DND-41 (cell line): ENCODE measurements at places on chromosomes 2 and 18.

GRCh38 chr2:71045865-71046548, 22.4 kb upstream of the NAGK start:
- no peak for DNase-seq

GRCh38 chr2:174678395-174678794, 80.8 kb upstream of the WIPF1 start:
- no peak for DNase-seq

GRCh38 chr2:8121826-8122513, 559.9 kb upstream of the ID2 start:
- DNase-seq: no peak

DNA sequence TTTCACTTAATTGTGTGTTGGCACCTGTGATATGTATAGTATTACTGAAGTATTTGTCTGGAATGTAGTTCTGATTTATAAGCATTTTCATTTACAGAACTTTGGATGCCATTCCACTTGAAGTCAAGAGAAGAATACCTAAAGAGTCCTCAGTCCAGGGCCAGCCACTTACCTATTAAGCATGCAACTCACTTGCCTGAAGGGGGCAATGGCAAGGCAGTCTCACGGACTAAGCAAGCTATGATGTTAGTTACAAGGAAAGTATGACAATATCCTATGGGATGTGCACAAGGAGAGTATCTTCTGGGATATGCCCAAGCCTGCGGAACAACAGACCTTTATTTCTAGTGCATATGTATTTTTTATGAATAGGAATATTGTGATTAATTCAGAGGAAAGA, 369.4 kb upstream of the GCFC2 start:
- no peak for DNase-seq

DNA sequence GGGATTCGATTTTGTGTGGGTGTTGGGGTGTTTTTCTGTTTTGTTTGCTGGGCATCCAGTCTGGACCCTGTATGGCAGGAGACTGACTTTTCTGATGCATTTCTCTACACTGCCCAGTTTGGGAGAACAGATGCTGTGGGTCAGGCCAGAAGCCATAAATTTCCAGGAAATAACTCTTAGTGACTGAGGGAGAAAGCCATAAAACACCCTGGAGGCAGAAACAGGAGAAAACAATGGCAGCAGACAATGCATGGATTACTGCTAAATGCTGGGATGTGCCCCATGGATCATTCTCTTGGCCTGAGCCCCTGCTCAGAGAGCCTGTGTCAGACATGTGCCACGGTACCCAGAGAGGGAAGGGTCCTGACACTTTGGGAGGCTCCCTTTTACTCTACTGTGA, 133.6 kb upstream of the CAPN13 start:
- no peak for DNase-seq

GRCh38 chr2:19408592-19408991, 50.2 kb upstream of the OSR1 start:
- DNase-seq: no peak

GRCh38 chr18:2846636-2847316, at the start of gene EMILIN2:
EMILIN2 (plus strand) TSS chr18:2847006; CDS start chr18:2847189, 183 bp downstream.
- no peak for DNase-seq

- no peak for DNase-seq
These were observed 17.4 kb upstream of the NEMP2 start for GRCh38 chr2:190551928-190552327.

DNA sequence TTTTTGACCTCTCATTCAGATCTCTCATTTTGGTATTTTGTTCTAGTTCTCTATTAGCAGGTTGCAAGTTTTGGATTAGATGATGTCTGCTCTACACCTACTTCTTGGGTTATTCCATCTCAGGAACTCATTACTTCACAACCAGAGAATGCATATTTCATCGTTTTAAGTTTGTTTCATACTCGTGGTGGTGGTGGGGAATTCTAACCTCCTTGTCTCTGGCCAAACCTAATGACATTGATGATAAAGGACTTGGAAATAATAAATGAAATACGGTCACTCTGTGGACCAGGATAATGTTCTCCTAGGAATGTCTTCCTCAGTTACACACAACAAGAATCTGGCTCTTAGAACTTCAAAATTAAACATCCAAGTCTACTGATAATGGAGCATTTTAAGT, 115.2 kb downstream of the CDC42EP3 start:
- DNase-seq: no peak

GRCh38 chr2:187302116-187302515, 145.9 kb downstream of the CALCRL start:
- no peak for DNase-seq

DNA sequence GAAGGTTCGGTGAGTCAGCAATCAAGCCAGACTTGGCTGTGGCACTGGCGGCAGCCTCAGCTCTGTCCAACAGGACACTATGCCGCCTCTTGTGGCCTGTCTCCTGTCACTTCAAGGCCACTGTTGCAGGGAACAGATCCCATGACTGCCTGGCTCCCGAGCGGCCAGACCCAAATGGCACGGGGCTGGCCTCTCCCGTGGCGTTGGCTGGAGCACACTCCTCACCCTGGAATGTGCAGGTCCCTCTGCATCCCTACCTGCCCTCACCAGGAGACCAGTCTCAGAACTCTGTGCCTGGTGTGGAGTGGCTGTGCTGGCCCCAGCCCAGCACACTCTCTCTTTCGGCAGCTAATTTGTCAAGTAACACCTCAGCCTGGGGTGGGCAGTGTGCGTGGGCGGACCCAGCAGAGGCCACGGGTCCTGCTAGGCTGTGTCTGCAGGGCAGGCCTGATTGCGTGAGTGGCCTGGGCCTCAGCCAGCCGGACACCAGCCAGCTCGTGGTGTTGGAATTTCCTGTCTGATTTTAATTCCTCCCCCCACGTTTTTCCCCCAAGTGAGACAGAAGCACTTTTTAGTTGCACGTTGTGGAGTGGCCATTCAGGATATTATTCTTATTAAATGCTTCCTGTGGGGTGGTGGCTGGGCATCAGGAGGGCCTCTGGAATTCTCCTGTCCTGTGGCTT, 179.3 kb downstream of the GLI2 start:
- no peak for DNase-seq

DNA sequence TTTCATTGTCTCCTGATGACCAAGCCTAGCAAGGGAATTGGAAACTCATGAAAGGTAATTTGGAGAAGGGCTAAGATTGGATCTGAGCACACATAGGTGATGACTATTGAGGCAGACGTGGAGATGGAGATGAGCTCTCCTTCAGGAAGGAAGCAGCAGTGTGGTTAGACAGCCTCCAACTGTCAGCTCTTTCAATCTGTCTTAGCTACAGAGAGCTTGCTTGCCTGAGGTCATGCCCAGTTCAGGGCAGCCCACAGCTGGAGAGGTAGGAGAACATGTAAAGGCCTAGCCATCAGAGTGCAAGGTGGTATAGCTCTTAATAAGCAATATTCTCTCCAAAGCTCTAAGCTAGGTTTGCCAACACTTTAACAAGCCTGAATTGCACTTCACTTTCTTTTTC, 79.2 kb downstream of the THSD7B start:
- DNase-seq: peak; percentile 11

GRCh38 chr2:125745514-125745913, 910.4 kb upstream of the GYPC start:
- no peak for DNase-seq

- no peak for DNase-seq
These were observed 44.5 kb downstream of the TXNL1 start for GRCh38 chr18:56593906-56594305.

DNA sequence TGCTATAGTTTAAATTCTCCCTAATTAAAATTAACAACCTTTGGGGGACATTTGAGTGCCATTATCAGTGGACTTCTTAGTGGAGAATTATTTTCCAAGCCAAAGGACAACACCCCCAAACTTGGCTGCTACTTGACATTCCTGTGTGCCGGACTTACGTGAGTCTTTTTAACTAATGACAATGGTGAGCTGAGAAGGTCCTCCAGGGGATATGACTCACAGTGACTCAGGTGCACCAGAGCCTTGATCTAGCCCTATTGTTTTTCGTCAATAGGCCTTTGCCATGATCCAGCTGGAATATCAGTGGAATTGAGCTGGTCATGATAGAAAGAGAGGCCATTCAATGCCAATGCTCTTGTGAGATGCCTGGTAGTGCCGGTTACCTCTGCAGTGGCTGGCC, 118.1 kb upstream of the CXCR4 start:
- DNase-seq: no peak

DNA sequence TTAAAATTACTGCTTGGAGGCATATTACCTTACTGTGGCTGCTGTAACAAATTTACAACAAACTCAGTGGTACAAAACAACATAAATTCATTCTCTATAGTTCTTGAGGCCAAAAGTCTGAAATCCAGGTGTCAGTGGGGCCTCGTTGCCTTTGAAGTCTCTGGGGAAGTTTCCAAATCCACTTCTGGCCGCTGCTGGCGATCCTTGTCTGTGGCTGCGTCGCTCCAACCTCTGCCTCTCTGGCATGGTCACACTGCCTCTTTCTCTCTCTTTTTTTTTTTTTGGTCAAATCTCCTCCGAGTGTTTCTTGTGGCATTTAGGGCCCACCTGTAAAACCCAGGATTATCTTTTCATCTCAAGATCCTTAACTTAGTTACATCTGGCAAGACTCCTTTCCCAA, 182.8 kb downstream of the ST6GAL2 start:
- DNase-seq: no peak

DNA sequence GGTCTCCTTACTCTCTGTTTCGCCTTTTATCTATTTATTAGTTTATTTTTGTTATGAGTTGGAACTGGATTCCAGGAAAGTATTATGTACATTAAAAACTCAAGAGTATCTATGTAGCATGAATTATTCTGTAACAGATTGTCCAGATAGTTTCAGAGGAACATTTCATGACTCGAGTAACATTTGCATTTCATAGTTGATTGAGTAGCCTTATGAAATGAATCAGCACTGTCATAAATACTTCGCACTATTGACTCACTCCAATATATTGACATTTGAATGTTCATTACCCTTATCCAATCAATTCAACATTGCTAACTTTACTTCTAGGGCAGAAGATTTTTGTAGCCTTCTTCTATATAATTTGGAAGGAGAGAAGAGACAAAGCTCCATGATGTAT, 11.3 kb upstream of the VRK2 start:
- no peak for DNase-seq

- no peak for DNase-seq
These were observed 72.4 kb upstream of the CCDC150 start for GRCh38 chr2:196566961-196567666.

DNA sequence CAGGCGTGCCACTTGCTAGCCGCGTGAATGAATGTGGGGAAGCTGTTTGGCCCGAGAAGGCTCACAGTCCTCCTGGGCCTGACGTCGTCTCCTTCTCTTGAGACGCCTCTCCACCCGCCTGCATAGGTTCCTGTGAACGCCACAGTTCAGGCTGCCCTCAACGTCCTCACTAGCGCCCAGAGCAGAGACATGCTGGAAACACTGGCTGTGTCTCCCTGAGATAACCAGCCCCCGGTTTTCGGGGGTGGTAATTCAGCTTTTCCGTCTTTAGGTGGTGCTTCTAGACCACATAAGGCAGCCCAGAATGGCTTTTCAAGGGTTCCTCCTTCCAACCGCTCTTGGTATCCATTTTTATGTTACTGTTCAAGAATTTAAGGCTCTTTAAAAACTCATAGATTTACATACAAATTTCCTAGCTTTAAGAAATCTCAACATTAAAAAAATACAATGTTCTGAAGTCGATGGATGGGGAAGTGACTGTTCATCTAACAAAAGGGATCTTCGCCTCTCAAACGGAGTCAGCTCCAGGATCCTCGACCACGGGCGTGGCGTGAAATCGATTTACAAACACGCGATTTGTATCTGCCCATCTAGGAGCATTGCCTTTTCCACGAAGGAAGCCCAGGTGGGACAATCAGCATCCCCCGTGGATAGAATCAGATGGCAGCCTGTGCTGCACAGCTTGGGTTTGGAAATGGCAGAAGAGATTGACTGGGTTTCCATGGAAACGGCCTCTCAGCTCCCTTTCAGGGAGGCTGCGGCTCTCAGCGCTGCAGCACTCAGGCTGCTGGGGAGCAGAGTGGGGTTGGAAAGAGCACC, 110.6 kb upstream of the PXDN start:
- no peak for DNase-seq

GRCh38 chr2:130828461-130828860, 8.3 kb upstream of the ARHGEF4 start:
- no peak for DNase-seq

GRCh38 chr2:207064128-207064690, 101.5 kb downstream of the KLF7 start:
- no peak for DNase-seq

DNA sequence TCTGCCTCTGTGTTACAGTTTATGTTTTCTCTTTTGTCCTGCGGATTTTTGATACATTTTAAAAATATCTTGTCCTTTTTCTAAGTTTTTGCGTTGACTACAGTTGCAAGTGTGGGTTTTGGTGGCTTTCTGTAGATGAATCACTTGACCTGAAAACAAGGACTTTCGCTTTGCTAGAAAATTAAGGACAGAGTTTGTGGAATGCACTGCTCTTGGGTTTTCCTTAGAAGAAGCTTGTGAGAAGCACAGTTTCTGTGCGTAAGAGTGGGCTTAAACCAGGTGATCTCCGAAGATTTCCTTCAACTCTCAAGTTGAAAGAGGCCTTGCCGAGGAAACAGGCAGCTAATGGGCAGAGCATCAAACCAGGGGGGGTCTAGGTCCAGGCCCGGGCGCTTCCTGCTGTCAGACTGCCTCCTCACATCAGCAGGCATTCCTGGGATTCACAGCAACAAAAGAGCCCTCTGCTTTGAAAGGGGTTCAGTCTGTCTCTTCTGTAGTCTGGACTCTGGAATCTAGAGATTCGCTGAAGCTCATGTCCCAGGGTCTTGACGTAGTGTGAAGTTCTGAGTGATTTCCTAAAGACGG, 17.3 kb downstream of the NCK2 start:
- DNase-seq: no peak

- no peak for DNase-seq
These were observed 7.2 kb downstream of the SLC30A6 start for GRCh38 chr2:32172870-32173269.

DNA sequence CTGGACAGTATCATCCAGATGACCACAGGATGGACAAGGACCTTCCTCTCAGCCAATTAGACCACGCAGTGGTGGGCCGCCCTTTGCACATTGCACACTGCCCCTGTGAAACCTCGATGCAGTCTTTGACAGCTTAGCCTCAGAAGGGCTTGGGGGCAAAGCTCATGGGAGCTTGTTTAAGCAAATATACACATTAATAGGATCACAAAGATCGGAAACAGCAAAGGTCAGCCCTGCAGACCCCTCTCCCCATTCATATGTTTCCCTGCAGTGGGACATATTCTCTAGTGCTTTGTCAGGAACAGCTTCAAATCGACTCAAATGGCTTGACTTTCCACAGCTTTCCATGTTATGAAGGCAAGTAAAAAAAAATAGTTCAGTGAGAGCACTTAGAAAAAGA, 189.6 kb upstream of the LYPD1 start:
- DNase-seq: no peak

DNA sequence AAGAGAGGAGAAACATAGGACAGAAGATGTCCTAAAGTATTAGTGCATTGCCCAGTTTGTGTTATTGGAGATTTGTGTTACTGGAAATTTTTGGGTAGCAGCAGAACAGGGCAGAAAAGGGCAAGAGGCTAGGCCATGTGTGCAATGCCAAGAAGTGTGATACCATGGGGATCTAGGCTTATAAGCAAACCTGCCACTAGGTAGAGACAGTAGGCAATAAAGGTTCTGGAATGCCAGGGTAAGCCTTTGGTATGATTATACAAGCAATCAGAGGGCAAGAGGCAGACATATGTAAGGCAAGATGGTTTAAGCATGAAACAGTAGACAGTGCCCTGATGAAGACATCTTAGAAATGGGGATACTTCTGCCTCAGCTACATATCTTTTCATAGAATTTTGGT, 12.3 kb upstream of the CERS6 start:
- DNase-seq: no peak
